ENCODE measurements at places on chromosomes 16 and 17.

DNA sequence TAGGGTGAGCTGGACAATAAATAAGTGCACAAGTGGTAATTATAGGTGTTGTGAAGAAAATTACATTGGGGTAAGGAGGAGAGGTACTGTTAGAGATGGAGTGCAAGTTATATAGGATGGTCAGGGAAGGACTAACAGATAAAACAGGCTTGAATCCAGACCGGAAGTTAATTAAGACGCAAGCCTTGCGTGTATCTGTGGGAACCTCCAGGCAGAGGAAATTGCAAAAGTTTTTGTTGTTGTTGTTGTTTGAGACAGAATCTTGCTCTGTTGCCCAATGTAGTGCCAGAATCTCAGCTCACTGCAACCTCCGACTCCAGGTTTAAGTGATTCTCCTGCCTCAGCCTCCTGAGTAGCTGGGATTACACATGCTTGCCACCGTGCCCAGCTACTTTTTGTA, 2.4 kb upstream of the ZNF18 start:
- DNase-seq: no peak

DNA sequence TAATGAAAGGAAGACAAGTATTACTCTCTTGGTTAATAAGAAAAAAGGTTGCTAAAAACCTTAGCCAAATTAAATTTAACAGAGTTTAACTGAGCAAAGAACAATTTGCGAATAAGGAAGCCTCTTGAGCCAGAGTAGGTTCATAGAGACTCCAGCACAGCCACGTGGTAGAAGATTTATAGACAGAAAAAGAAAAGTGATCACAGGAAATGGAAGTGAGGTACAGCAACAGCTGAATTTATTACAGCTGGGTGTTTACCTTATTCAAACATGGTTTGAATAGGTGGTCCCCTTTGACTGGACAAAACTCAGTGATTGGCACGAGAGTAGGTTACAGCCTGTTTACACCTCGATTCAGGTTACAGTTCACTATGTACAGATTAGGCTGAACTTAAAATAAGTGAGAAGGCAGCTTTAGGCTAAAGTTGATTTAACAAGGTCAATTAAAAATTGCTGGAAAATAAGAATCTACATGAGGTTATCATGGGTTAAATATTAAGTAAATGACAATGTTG, 3.3 kb upstream of the CCL15 start:
- no peak for DNase-seq

- no peak for DNase-seq
Measured at GRCh38 chr17:49676276-49676868, 1.5 kb downstream of the SPOP start.

DNA sequence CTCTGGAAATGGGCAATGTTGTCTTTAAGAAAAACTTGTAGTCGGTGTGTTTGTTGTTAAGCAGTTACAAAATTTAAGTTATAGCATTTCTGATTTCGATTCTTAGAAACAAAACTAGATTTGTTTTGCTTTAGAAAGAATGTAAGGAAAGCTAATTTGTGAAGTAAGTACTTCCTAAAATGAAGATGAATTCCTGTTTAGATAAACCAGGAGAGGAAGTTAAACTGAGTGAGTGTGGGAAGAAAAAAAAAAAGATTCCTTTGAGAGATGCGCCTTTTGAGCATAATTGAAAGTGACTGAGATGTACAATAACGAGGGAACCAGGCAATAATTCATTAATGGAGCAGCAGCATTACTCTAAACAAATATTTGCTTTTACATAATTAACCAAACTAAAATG, 52.4 kb upstream of the ALOX12 start:
- no peak for DNase-seq

DNA sequence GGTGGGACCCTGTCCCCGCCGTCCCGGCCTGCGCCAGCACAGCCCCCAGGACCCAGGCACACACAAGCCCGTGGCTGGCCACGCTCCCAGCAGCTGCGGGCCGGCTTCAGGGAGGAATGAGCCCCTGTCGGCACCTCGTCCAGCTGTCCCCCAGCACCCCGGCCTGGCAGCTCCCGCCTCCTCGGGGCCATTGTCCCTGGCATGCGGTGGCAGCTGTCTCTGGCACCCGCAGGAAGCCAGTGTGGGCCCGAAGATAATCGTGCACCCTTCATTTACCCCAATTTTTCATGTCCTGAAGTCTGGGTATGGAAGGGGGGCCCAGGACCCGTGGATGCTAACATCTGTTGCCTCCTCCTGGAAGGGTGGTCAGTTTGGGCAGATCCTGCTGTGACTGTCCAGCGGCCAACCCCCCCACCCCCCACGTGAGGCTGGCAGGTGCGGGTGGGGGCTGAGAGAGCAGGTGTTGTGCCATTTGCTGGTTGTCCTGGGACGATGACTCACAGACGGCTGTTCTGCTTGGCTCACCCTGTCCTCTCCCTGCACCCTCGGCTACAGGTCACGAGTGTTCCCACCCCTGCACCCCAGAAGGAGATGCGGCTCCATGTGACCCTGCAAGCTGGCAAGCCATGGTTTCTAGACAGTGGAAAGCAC, 4.0 kb upstream of the LMF1 start:
- no peak for DNase-seq

DNA sequence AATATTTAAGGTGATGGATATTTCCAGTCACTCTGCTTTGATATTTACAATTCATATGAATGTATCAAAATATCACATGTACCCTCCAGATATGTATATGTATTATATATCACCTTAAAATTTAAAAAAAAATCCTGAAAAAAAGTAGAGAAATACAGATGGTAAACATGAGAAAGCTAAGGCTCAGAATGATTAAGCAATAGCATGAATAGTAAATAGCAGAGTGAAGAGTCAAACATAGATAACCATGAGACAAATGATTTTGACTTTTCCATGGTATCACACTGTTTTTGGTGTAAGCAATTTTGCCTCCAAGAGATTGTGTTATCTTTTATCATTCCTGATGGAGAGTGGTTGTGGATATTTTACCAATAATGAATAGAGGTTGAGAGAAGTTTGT, 868.8 kb downstream of the CDH11 start:
- DNase-seq: no peak

GRCh38 chr16:4090351-4090851, 25.8 kb downstream of the ADCY9 start:
- peak; percentile 40 for DNase-seq

DNA sequence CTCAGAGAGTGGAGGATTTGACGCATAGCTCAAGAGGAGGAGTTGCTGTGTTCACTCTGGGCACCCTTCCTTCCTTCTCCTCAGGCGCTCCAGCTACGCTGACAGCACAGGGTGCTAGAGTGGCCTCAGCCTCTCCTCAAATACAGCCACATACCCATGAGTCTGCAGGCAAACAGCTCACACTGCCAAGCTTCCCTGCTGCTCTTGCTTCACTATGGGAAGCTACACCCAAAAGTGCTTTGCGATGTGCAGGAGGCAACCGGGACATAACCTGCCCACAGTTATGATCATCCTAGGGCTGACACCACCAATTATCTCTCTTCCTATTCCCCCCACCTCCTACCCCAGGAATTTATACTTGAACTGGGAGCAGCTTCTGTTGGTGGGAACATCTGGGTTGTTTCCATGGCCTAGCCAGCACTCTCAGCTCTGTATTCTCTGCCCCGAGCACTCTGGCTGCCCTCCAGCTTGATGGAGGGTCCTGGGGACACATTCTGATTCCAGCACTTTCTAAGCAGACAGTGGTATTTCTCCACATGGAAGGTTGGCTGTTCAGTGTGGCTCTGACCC, 40.3 kb upstream of the SREBF1 start:
- DNase-seq: peak; percentile 64

DNA sequence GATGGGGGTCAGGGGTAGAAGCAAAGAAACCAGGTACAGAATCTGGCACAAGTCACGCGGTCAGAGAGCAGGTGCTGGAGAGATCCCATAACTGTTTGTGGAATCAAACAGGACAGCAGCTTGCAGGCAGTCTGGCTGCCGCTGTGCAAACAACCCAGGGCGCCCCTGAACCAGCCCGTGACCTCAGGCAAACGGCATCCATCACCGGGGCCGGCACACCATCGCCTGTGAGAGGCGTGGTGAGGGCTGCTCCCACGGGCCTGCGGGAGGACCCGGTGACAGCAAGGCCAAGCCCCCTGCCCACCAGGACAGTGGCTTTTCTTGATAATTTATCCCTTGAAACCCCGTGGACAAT, 47.9 kb downstream of the CBFA2T3 start:
- DNase-seq: no peak

DNA sequence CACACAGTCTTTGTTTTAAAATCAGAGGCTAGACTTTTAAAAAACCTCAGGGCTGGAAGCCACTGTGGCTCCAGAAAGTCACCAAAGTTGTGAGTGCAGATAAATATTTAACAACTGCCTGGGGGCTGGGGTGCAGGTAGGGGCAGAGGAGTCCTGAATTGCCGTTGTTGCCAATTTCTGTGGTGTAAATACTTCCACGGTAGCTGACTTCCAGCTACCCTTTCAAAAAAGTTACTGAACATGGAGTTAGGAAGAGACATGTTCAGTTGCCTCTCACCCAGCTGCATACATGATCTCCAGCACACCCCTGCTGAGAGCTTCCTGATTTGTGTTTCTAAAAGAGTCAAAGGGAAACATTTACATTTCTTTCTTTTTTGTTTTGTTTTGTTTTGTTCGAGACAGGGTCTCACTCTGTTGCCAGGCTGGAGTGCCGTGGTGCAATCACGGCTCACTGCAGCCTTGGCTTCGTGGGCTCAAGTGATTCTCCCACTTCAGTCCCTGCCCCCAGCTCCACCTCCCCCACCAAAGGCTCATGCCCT, 58.7 kb downstream of the PLXDC1 start:
- no peak for DNase-seq

DNA sequence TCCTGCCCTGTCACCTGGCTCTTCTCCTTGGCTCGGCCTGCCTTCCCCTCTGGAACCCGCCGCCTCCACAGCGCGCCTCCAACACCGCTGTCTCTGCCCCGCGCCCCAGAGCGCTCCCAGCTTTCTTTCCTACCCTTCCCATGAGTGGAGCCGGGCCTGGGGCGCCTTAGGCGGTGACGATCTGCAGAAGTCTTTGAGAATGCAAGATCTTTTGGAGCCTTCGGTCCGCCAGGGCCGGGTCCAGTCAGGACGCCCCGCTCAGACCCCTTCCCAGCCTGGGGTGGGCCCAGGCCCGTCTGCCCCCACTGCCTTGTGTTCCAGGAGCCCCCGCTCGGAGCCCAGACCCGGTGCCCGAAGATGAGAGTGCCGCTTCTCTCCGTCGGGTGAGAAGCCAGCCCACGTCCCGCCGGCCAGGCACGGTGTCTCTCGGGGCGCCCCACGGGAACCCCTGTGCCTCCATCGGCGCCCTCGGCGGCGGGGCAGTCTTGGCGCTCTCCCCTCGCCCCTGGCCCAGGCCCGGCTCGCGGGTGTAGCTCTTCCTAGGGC, 40.0 kb downstream of the MRM1 start:
- no peak for DNase-seq

DNA sequence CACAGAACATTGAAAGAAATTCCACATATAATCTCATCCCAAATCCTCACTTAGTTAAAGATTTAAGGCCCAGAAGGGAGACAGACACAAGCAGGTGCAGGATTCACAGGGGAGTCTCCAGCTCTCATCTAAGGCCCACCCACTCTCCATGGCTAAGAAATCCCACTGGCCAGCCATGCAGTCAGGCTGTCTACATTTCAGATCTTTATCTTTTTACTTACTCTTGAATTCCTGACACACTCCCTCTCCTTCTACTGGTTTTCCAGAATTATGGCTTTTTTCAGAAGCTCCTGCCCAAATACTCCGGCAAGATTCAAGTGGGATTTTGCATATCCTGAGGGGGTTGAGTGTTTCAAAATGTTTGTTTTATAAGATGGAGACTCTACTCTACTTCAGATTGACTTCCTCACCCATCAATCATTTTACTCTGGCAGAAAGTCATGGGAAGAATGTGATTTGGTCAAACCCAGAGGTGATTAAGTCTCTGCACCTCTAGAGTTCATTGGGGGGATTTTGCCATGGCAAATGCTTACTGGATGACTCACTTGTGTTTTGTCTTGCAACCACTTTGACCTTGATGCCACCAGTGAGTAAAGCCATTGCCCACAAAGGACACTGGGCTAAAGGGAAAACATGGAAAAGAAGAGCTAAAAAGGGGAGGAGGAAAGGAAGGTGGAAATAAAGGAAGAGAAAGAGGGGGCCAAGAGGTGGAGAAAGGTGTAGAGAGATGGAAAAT, 688.8 kb upstream of the SALL1 start:
- no peak for DNase-seq

GRCh38 chr17:74386386-74386785, 19.1 kb downstream of the GPR142 start:
- DNase-seq: peak; percentile 23

GRCh38 chr17:17758941-17759563, 77.7 kb downstream of the SREBF1 start:
- no peak for DNase-seq

GRCh38 chr17:78895322-78895721, 7.7 kb downstream of the CEP295NL start:
- no peak for DNase-seq

GRCh38 chr17:79160980-79161636, 86.5 kb downstream of the ENGASE start:
- DNase-seq: no peak

DNA sequence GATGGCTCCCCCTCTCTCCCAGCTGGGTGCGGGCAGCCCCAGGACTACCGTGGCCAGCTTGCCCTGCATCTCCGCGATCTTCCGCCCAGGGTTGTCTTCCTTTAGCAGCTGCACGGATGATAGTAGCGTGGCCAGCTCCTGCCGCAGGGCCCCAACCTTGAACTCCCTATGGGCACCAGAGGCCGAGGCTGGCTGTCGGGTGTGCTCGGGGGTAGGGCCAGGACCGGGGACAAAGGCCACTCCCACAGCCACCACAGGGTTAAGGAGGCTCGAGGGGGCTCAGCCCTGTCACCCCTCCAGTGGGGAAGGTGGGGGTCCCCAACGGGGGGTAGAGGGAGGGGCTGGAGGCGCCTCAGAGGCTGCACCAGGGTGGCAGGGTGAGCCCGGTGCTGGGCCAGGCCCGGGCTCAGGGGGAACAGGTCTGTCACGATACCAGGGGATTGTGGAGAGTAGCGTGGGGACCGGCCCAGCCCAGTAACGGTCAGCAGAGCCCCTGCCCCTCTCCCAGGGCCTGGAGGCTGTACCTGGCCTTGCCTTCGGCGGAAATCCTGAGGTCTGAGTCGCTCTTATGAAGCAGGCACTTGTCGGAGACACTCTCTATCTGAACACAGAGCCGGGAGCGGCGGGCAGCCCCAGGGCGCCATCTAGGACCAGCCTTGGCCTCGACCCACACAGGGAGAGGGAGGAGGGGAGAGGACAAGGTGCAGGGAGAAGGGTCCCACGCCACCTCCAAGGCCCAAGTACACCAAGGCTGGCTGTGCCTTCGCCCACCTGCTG, 5.2 kb downstream of the PERCC1 start:
- DNase-seq: no peak

DNA sequence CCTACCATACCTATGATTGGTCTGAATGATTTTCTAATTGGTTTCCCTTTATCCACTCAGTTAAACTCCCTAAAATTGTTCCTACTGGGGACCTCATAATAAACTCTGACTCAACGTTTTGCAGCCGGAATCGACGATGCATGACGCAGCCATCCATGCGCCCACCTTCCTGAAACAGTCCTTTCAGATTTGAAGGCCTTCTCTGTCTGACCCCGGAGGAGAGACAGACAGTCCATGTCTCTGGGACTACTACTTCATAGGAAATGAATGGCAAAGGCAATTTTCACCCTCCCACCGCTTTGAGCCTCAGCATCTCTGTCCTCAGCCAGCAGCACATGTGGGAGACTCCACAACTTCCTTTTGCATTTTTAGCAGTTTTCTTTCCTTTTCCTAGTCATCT, 13.5 kb downstream of the VAT1L start:
- no peak for DNase-seq

- no peak for DNase-seq
Measured at GRCh38 chr17:35949401-35949800, 5.9 kb upstream of the LYZL6 start.
